DMS79 treated with DMSO at 0.1 percent for 48 hours (cell line): ENCODE measurements at places on chromosomes 16 and 17.

GRCh38 chr17:81553616-81554181 is 1.5 kb upstream of the FAAP100 start:
- peak; percentile 67 for DNase-seq

- no peak for DNase-seq
Measured at GRCh38 chr17:77019893-77020379, 120.8 kb upstream of the SEC14L1 start.

DNA sequence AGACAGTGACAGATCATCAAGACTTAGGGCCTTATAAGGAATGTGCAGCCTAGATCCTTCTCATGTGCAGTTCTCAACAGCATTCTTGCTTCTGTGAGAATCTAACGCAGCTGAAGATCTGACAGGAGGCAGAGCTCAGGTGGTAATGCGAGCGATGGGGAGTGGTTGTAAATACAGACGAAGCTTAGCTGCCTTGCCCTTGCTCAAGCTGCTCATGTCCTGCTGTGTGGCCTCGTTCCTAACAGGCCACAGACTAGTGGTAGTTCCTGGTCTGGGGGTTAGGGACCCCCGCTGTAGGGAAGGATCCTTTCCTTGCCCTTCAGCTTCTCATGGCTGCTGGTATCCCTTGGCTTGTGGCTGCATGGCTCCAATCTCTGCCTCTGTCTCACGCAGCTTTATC is 10.3 kb upstream of the NTN1 start:
- no peak for DNase-seq

- no peak for DNase-seq
Measured at GRCh38 chr16:84763629-84764028, 56.2 kb upstream of the CRISPLD2 start.

- no peak for DNase-seq
Measured at GRCh38 chr16:86700046-86700945, 121.9 kb downstream of the FOXL1 start.

DNA sequence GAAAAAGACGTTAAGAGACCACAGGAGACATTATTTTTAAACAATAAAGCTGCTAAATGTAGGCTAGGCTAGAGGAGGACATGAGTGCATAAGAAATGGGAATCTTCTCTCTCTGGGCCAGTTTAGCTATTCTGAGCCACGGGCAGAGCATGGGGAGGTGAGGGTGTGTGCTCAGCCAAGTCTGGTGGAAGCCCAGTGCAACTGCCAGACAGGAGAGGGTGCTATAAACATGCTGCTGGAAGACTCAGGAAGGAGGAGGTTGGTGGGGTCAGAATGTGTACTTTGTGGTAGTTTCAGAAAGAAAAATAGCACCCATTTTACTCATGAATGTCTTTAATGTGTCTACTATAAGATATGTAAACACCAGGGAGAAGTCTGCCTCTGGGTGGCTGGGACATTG is 5.9 kb upstream of the SDK2 start:
- DNase-seq, result no peak

DNA sequence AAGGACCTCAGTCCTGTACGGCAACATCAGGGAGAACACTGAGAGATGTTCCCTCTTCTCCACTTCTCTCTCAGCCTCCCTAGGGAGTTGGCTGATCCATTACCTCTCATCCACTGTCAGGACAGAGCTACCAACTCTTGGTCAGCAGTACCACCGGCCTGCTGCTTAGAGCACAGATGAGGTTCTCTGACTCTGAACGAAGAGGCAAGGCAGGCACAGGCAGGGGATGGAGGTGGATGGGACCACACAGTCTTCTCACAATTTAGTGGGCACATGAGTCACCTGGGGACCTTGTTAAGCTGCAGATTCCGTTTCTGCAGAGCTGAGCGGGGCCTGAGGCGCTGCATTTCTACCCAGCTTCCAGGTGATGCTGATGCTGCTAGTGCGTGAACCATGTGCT is 128.6 kb upstream of the CCL2 start:
- no peak for DNase-seq

- DNase-seq, result no peak
Measured at GRCh38 chr16:16062023-16062937, 112.9 kb downstream of the ABCC1 start.

DNA sequence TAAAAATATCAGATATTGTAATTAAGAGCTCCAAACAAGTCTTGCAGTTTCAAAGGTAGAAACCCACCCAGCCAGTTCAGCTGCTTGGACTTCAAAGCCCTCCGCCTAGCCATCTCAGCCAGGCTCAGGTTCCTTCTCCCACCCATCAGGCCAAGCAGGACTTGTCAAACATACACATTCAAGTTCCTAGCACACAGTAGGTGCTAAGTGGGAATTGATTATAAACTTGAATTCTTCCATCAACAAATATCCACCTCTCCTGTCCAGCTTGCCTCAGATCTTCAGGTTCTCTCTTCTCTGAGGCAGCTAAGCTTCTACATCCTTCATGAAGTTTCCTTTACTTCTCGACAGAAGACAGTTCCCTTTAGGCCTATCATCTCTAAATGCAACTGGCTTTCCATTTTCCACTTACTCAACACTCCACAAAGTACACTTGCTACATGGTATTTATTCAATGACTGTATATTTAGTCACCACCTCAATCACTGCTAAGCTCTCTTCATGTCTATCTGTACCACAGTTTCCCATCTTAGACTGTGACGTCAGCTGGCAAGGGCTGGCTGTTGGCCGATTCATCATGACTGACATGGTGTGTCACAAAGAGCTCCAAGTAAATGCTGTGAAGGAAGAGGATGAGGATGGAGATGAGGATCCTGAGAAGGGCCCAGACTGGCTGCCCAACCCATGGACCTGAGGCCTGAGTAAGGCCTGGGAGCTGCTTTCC is 13.3 kb upstream of the COG7 start:
- DNase-seq, result no peak

DNA sequence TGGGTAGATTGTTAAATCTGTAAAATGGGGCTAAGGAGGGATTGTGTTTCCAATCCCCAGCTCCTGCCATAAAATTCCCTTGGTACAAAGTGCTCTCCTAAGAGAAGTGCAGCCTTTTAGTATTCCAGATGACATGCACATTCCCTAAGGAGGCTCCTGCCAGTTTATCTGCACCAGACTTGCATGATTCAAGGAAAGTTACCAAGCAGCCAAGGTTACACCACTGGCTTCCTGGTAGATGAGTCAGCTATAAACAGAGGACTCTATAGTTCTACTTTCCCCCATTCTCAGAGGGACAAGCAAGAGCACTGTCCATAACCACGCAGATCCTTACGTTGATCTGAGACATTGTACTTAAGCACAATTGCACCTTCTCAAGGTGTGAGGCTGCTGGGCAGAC is 1.9 kb downstream of the CALB2 start:
- no peak for DNase-seq

DNA sequence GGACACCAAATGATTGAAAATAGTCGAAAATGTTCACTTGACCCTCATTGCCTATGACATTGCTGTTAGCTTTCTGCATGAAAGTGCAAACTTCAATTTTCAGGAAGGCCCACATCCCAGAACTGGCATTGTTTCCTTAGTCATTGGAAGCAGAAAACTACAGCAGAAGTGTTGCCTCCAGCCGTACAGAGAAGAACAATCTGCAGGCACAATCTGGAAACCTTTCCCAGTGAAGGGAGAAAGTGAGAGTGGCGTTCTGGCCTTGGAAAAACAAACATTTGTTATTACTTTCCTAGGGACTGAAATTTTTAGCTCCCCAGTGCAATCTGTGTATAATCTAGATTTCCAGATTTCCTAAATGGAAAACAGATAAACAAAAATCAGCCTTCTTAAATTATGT is 529.5 kb upstream of the RBFOX1 start:
- no peak for DNase-seq

DNA sequence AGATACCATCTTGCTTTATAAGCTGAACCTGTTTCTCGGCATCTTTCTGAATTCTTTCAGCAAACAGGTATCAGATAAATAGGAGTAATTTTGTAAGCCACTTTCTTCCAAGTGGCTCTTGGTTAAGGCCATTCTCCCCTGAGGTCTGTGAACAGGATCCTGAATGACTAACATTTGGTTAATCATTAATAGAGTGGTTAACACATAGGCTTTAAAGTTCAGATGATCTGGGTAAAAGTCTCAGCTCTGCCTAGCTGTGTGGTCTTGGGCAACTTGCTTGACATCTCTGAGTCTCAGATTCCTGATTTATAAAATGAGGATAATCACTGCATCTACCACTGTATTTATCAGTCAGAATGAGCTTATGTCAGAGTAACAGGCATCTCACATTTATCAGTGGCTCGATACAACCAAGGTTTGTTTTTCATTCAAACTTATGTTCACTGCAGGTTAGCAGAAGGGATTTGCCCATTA is 44.4 kb upstream of the ANKFN1 start:
- DNase-seq, result no peak

GRCh38 chr17:47878203-47879027 is 17.6 kb upstream of the SP2 start:
- DNase-seq, result no peak

DNA sequence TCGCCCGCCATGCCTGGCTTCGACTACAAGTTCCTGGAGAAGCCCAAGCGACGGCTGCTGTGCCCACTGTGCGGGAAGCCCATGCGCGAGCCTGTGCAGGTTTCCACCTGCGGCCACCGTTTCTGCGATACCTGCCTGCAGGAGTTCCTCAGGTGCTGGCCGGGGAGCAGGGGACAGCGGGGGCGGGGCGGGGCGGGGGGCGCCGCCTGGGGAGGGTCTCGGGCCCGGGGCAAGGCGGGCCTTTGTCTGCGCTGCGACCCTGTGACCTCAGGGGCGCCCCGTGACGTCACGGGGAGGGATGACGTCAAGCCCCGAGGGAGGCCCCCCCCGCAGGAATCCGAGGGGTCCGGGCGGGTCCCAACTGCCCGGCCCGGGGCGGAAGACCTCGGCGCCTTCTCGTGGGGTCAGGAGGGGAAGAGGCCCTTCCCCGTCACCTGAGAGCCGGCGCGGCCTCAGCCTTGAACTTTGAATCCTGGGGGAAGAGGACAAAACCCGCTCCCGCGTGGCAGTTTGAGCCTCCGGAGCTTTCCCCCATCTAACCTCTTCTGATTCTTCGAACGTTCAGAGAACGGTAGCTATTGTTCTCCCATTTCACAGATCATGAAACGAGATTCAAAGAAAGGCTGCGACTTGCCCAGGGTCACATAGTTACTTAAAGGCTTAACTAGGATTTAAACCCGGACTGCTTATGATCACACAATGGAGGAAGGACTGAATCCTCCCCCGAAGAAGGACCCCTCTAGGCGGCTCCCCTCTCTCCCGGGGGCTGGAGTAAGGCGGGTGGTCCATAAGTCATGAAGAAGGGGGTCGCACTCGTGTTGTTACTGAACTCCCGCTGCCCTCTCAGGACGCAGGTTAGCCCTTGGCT is 527 bp downstream of the TRAF4 start:
- DNase-seq, result peak; percentile 14

- no peak for DNase-seq
Measured at GRCh38 chr17:45745601-45746494, 38.3 kb upstream of the CRHR1 start.

- peak; percentile 31 for DNase-seq
Measured at GRCh38 chr17:42760652-42761581, at the start of gene RAMP2. RAMP2 (plus strand) TSS chr17:42761227; CDS start chr17:42761262, 35 bp downstream.

GRCh38 chr17:70869402-70870085 is 700.2 kb downstream of the KCNJ2 start:
- no peak for DNase-seq

- DNase-seq, result no peak
Measured at GRCh38 chr17:59607817-59608403, 11.8 kb upstream of the CLTC start.

- DNase-seq, result no peak
Measured at GRCh38 chr16:47467501-47467900, 6.4 kb downstream of the PHKB start.

- no peak for DNase-seq
Measured at GRCh38 chr17:55510986-55511721, at the start of gene SMIM36. SMIM36 (minus strand) TSS chr17:55511452.

DNA sequence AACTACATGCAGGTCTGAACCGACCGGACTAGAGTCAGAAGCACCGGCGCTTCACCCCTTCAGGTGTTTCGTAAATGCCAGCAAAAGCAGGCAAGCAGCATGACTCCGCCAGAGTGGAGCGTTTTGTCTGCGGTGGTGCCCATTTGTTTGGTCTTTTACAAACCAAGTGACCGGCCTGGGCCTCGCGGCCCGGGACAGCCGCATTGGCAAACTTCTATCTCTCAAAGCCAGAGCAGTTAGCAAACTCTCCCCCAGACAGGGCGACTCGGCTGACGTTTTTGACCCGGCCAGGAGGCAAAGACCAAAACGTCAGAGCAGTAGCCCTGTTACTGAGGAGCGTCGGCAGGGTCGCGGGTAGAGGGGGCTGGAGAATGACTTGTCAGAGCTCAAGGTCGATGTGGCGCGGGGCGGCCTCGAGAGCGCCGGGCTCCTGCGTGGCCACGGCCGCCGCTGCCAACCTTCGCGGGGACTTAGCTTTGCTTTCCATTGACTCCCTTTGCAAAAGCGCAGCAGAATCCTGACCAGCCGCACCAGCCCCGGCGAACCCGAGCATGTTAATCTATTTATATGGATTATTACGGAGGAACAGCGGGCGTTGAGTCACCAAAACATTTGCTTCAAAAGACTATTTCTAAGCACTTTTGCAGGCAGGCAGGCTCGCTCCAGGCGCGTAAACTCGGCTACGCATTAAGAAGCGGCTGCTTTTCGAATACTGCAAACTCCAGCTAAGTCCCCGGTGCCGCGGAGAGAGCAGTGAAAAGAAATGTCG is 763 bp upstream of the SOX9 start:
- peak; percentile 55 for DNase-seq

DNA sequence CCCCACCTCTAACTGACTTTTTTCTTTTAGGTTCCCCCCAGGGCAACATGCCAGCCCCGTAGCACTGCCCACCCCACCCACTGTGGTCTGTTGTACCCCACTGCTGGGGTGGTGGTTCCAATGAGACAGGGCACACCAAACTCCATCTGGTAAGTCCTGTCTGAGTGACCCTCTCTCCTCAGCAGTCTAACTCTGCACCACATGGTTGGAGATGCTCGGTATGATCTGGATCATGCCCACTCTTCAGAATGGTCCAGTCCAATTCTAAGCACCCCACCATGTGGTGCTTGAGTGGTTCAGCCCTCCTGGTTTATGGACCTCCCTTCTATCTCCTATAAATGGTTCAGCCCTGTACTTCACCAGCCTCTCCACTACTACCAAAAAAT is 5.9 kb downstream of the KDM6B start:
- DNase-seq, result peak; percentile 8

GRCh38 chr17:27319541-27320221 is 25.8 kb downstream of the WSB1 start:
- peak; percentile 74 for DNase-seq

DNA sequence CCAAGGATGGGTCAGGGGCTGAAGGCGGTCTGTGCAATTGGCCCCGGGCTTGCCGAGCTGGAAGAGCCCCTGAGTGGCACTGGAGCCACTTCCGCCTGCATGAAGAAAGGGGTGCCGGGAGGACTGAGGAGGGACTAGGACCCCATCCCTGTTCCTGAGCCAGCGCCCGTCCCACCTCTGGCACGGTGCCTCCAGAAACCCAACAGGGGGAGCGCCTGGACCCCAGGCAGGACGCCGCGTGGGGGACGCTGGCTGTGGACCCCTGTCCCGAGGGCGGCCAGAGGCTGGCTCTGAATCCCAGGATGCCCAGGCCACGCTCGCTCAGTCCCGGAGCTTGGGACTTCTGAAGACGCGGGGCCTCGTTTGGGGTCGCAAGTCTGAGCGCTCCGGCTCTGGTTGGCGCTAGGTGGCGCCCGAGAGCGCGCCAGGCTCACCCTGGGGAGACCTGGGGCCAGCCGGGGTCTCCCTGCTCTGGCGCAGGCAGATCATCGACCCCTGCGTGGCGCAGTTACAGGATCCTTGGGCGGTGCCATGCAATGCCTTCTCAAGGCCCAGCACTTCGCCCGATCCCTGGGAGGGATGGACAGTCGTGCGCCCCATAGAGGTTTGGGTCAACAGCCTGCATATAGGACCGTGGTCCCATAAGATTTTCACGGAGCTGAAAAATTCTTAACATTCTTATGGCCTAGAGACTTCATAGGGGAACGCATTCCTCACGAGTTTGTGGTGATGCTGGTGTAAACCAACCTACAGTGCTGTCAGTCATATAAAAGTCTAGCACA is 58.5 kb upstream of the CREBBP start:
- DNase-seq, result peak; percentile 20
